ENCODE measurements at places on chromosomes 2 and 18.
A peak's percentile ranks its signal among the peaks of the same experiment; 100 is the strongest.

GRCh38 chr2:188580738-188581137, 289.1 kb downstream of the GULP1 start:
- DNase-seq = no peak

DNA sequence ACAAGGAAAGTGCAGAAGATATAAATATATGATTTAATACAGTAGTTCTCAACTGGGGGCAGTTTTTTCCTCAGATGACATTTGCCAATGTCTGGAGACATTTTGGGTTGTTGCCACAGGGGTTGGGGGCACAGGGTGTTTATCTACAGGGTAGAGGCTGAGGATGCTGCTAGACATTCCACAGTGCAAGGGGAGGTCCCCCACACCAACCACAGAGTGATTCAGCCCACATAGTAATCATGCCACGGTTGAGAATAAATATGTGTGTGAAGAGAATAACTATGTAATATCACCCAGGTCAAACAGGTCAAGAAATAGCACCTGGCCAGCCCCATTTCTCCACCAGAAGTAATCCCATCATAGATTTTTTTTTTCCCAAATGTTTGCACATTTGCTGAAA, 17.9 kb downstream of the DYSF start:
- peak; percentile 26 for DNase-seq

- DNase-seq = no peak
Measured at GRCh38 chr18:55584201-55584600, 3.8 kb downstream of the TCF4 start.

DNA sequence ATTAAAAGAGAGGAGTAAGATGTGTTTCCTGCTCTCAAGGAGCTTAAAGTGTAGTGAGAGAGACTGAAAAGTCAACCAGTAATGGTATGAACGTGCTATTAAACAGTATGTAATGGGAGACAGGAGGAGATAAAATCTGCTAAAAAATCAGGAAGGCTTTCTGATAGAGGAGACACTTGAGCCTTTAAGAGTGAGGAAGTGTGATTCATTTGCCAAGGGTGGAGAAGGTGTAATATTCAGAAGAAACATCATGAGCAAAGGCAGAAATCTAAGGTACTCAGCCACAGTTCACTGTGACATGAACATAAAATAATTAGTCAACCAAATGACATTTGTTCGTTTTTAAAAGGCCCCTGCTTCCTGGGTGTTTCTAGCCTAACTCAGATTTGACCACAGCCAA, 137.8 kb upstream of the SKOR2 start:
- no peak for DNase-seq

- no peak for DNase-seq
Measured at GRCh38 chr2:65121-65520, 18.8 kb upstream of the FAM110C start.

DNA sequence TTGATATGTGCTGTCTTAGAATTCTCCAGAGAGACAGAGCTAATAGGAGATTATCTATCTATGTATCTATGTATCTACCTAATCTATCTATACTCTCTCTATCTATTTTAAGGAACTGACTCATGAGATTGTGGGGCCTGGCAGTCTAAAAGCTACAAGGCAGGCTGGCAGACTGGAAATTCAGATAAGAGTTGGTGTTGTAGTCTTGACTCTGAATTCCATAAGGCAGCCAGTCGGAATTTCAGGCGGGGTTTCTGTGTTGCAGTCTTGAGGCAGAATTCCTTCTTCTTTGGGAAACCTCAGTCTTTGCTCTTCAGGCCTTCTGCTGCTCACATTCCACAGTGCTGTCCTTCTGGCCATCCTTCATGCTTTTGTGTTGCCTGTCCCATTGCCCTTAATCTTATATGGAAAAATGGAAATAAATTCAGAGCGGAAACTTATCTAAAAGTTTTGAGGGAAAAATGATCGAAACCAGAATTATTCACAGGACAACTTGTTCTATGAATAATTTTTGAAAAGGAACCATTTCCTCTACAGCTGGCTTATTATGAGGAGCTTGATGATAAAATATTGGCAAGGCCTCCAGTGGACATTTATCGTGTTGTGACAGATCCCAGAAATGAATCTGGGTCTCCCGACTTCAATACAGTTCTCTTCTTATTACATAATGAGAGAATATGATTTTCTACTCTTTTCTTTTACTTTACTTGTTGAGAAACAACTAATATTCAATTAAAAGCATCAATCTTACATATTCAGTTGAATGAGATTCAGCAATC, 10.8 kb downstream of the IL1RL1 start:
- no peak for DNase-seq

DNA sequence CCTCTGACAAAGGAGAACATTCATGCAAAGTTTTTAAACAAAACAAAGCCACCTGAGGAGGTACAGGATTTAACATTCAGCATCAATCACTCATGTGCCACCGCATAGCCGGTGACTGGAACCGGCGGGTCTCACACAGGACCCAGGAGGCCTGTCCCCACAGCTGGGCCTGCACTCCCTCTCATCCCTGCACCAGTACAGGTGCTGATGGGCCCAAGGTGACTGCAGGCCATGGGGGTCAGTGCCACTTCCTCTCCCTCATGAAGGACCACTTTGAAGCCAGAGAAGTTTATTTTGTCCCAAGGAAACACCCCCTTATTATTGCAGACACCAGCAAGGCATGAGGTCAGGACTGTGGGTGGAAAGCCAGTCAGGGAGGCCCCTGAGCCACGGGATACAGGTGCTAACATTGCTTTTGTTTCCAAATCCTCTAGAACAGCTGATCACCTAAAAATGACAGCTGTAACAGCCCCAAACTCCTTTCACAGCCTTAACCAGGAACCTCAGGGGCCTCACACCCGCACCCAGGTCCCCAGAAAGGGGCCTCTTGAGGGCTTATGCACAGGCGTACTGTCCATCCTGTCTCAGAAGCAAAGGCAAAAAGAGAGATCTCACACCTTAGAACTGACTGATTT, 14.0 kb downstream of the PARD6G start:
- DNase-seq = no peak

DNA sequence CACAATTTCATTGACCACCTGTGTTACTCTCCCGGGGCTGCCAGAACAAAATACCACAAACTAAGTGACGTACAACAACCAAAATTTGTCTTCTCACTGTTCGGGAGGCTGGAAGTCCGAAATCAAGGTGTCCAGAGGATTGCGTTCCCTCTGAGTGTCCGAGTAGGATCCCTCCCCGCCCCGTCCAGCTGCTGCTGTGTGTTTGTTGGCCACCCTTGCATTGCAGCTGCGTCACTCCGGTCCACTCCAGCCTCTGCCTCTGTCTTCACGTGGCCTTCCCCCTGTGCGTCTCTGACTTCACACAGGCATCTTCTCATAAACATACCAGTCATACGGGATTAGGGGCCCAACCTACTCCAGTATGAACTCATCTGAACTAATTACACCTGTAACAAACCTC, 251.8 kb upstream of the SMIM21 start:
- DNase-seq = no peak

DNA sequence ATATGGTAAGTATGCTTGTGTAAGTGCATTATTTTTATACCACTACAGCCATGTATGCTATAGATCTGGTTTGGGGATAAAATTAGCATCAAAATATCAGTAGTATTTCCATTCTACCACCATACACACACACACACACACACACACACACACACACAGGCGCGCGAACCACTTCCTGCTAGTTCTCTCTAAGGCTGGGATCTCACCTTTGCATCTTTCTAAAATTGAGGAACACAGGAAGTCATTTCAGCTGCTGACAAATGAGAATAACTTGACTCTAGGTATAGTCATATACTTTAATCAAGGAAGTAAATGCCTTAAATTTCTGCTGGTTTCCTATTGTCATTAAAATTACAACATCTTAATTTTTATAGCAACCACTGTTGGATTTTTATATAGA, 72.5 kb downstream of the RBM43 start:
- DNase-seq = no peak

DNA sequence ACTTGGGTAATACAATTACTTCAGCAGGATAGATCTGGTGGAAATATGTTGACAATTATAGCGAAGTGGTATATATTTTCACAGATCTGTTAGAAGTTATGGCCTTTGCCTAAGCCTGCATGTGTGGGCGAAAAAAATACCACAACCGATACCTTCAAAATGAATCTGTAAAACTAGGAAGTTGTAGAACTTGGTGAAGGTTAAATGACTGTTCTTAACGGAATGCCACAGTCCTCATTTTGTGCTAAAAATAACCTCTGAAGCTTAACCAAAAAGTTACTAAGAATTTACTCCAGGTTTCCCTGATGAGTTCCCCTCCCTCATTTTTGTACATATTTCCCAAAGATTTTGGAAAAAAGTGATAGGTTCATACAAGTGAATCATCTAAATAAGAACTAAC, 550.7 kb downstream of the THSD7B start:
- no peak for DNase-seq

- no peak for DNase-seq
Measured at GRCh38 chr2:37555457-37555856, 116.0 kb downstream of the CDC42EP3 start.

- DNase-seq = no peak
Measured at GRCh38 chr2:99187011-99187410, 6.0 kb downstream of the MRPL30 start.

DNA sequence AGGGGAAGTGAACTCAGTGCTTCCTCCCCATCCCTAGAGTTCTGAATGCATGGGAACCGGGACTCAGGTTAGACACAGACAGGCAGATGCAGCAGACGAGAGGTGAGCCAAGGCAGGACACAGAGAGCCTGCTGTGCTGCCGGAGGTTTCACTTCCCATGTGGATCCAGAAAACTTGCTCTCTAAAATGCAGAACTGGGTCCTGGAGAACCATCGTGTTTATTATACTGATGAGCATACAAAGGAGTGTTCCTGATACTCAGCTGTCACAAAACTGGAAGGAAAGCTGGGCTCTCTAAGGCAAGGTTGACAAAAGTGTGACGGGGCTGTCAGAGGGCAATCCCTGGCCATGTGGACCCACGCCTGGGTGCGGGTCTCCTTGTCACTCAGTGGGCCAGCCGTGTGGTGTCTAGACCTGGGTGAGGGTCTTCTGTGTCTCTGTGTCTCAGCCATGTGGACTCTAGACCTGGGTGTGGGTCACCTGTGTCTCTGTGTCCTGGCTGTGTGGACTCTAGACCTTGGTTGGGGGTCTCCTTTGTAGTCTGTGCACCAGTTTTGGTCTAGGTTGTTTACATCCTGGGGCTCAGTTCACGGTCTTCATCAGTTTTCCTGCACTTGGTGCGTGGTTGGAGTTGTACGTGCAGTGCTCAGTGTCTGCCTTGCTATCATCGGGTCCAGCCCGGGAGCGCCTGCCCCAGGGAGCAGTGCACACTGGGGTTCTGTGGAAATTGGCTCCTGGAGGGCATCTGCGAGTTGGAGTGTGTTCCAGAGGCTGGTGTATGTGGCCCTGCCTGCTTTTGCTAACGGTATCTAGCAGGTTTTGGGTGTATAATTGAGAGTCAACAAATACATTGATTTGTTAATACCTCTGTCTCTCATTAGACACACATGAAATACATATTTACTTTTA, 141.1 kb downstream of the ATP9B start:
- DNase-seq = no peak

DNA sequence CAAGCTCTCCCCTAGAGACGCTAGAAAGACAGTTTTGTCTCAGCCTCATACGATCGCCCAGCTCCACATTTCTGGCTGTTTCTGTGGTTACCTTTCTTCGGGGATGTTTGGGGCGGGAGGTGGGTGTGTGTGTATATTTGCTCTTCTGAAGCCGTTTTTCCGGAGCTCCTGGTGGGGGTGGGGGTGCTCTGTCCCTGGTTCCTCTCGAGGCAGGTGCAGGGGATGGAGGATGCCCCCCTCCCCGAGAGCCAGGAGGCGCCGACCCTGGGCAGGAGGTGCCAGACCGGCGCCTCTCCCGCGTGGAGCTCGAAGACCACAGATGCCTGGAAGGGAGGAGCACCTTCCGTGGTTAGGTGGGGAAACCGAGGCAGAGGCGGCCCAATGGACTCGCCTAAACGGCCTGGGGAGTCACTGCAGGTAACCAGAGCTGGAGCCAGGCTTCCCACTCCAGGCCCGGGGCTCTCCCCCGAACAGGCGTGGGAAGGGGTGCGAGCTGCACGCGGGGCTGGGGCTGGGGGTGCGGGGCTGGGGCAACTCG, 694 bp upstream of the HPCAL1 start:
- DNase-seq = no peak

- DNase-seq = no peak
Measured at GRCh38 chr2:14642499-14642898, 10.0 kb downstream of the LRATD1 start.

GRCh38 chr2:237306083-237306786, 107.7 kb downstream of the COL6A3 start:
- DNase-seq = no peak

GRCh38 chr2:218217360-218218267, 625 bp downstream of the ARPC2 start:
- DNase-seq = no peak

GRCh38 chr2:208049006-208049405, 23.7 kb upstream of the PLEKHM3 start:
- DNase-seq = no peak

- no peak for DNase-seq
Measured at GRCh38 chr18:36405611-36406010, 108.1 kb downstream of the FHOD3 start.

DNA sequence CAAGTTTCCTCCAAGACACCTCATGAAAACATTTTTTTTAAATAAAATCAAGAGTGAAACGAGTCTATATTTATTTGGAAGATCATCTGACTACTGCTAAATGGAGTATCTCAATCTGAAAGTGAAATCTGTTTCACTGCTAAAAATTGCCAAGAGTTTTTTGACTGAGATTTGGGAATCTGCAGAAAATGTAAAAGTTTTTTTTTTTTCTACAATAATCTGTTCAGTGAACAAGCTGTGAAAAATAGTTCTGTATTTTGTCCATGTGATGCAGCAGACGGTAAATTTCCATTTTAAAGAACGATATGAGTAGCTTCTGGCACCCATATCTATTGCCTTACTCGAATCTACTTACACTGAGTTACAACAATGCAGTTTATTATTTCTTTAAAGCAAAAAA, 519.7 kb downstream of the PLCL1 start:
- no peak for DNase-seq

DNA sequence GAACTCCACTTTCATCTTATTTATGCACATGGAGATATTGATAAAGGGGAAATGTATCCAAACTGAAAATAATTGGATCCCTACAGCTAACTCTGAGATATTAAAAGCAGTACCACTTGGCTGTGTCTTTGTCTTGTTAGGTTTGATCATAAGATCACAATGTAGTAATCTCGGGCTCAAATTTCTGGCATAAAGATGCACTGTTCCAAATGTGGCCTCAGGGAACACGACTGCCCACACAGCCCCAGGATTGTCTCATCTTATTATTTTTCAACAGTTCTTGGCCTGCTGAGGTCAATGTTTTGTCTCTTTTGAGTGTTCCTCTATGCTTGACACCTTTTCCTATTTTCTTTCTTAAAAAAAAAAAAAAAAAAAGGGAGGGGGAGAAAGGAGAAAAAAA, 114.1 kb downstream of the GBX2 start:
- no peak for DNase-seq

Measured in BJ (cell line).